ENCODE measurements at places on chromosomes 7 and 10.

- no peak for DNase-seq
These were observed 119.6 kb downstream of the NPY start for GRCh38 chr7:24403557-24403956.

DNA sequence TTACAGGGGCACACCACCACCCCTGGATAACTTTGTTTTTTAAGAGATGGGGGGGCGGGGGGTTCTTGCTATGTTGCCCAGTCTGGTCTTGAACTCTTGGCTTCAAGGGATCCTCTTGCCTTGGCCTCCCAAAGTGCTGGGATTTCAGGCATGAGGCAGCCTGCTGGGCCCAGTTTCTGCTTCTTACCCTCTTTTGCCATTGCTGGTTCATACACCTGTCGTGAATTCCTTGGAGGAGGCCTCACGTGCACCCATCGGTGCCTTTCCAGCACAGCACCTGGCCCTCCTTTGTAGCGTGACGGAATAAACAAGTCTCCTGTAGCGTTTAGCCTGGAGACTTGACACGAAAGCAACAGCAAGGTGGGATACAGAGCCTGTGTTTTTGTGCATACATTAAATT is 75.5 kb downstream of the CARD11 start:
- no peak for DNase-seq

GRCh38 chr10:65675236-65675635 is 1250.6 kb upstream of the LRRTM3 start:
- DNase-seq: no peak

- DNase-seq: no peak
These were observed 125.4 kb upstream of the CDK13 start for GRCh38 chr7:39824456-39825200.

GRCh38 chr10:71213761-71214440 is 1.5 kb downstream of the UNC5B start:
- DNase-seq: no peak

- DNase-seq: no peak
These were observed 136.0 kb downstream of the KIF20B start for GRCh38 chr10:89837165-89838043.

GRCh38 chr7:110205899-110206298 is 885.0 kb upstream of the LRRN3 start:
- DNase-seq: no peak

- no peak for DNase-seq
These were observed 96.4 kb upstream of the DNAAF5 start for GRCh38 chr7:630111-630511.

GRCh38 chr10:63266391-63267316 is 133.5 kb downstream of the NRBF2 start:
- peak; percentile 24 for DNase-seq

DNA sequence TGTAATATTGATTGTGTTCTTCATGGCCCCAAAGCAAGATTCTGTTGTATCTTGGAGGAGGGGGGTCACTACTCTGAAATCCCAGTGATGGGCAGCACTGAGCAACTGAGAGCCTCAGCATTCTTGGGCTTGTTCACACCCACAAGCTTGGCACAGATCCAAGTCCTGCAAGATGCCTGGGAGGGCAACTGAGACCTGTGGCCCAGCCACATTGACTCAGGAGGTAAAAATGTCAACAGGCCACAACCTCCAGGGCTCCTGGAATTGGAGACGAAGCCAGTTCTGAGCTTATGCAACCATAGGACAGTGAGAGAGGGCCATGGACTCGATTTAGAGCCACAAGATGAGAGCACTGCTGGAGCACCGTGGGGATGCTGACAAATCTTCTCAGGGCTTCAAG is 3.1 kb upstream of the DOCK1 start:
- DNase-seq: peak; percentile 35

DNA sequence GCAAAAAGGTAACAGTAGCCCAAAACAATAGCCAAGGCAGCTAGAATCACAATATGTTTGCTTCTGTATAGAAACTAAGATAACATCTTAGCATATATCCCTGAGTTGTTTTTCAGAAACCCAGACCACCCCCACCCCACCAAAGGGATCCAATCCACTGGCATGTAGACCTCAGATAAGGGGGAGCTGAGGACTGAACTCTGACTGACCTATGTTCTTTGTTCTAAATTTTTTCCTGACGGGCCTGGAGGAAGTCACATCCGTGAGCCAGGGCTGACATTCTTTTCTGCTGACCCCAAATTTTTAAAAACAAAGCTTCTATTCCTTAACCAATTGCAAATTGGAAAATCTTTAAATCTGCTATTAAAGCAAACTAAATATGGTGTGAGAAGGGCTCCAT is 493.9 kb upstream of the IGFBP3 start:
- no peak for DNase-seq

DNA sequence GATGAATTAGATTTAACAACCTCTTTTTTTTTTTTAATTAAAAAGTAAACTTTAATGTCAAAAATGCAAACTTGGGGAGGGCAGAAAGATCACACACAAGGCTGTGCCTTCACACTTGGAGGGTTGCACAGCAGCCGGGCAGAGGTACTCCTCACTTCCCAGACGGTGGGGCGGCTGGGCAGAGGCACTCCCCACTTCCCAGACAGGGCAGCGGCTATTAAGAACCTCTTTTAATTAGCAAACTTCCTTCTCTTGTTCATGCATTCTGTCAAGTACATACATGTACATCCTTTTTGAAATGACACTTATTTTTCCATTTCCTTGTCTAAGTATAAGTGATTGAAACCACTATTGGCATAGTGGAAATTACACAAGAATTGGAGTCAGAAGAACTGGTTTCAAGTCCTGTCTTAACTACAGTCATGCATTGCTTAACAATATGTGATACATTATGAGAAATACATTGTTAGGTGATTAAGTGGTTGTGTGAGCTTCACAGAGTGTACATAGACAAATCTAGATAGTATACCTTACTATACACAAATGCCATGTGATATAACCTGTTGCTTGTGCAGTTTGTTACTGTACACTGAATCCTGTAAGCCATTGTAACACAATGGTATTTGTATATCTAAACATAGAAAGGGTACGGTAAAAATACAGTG is 26.5 kb downstream of the BTRC start:
- no peak for DNase-seq

DNA sequence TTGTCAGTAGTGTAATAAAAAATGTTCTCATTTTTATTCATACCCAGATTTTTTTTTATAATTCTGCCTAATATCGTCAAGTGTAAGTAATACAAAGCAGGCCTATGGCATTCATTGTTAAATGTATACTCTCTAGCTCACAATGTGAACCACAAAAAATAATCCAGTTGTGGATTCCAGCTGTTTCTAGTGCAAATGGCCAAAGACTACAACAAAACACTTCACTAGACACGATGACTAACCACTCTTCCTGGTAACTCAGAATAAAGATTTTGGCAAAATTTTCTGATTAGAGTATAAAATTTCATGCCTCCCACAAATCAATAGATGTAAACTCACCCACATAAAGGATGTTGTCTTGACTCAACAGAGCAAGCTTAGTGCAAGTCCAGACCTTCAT is 396.6 kb downstream of the DGKB start:
- DNase-seq: no peak

- no peak for DNase-seq
These were observed 266 bp upstream of the MDFIC start for GRCh38 chr7:114921631-114922025.

GRCh38 chr7:28840592-28840995 is 117.5 kb downstream of the TRIL start:
- DNase-seq: no peak

GRCh38 chr10:100004805-100005510 is 4.8 kb downstream of the DNMBP start:
- no peak for DNase-seq

- no peak for DNase-seq
These were observed 17.6 kb downstream of the APBB1IP start for GRCh38 chr10:26455567-26456315.

DNA sequence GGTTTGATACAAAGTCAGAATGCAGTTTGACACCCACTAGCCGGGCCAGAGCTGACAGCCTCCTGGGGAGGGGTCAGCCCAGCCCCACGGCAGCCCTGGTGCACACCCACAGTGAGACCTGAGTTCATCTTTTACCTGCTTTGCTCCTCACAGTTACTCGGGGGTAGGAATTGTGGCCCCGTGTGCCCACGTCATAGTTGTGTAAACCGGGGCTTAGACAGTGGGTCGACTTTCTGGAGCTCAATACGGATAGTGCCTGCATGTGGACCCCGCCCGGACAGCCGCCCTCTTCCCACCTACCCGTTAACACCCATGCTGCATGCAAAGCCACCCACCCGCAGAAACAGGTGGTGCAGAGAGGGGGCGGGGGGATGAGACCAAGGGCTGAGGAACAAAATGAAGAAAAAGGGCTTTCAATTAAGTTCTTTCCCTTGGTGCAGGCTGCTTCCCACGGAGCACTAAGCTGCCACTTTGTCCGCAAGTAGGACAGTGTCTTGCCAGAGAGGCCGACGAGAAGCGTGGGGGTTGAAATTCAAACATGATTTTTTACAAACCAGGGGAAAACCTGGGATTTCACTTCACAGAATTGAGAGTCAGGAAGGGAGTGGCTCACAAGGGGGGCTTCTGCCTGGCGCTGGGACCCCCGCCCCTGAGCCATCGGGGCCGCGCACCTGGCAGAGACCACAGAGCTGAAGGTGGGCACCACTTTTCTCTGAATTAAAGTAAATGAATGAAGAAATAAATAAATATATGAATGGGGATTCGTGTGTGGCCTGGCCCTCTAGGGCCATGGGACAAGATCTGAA is 24.6 kb upstream of the FOXL3 start:
- no peak for DNase-seq

- no peak for DNase-seq
These were observed 111.7 kb upstream of the GJD4 start for GRCh38 chr10:35493196-35494118.

- DNase-seq: no peak
These were observed 543.1 kb upstream of the MBL2 start for GRCh38 chr10:53315709-53316108.

DNA sequence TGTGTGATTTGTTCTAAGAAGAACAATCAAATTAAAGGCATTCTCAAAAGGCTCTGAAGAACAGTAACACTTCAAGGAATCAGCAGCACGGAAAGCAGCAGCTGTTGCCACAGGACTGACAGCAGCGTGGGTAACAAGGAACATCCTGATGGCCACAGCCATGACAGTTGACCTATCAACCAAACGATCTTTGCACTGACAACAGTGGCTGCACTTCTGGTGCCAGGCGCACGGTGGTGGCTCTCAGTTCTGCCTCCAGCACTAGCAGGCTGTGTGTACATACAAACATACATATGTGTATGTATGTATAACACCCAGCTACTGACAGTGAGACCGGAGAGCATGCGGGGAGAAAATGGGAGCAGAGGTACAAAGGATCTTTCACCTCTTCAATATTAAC is 114.1 kb downstream of the ZFAND4 start:
- DNase-seq: no peak

- no peak for DNase-seq
These were observed 81.6 kb downstream of the PRKAG2 start for GRCh38 chr7:151795168-151795811.

GRCh38 chr10:11782793-11783557 is 40.2 kb upstream of the PROSER2 start:
- peak; percentile 24 for DNase-seq

DNA sequence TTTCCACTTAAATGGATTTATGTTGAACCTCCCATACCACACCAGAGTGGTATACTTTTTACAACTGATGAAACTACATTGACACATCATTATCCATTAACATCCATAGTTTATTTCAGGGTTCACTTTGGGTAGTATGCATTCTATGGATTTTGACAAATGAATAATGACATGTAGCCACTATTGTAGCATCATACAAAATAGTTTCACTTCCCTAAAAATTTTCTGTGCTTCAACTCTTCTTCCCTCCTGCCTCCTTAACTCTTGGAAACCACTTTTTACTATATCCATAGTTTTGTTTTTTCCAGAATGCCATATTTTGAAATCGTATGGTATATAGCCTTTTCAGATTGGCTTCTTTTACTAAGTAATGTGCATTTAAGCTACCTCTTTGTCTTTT is 199.5 kb upstream of the TMEM196 start:
- no peak for DNase-seq

DNA sequence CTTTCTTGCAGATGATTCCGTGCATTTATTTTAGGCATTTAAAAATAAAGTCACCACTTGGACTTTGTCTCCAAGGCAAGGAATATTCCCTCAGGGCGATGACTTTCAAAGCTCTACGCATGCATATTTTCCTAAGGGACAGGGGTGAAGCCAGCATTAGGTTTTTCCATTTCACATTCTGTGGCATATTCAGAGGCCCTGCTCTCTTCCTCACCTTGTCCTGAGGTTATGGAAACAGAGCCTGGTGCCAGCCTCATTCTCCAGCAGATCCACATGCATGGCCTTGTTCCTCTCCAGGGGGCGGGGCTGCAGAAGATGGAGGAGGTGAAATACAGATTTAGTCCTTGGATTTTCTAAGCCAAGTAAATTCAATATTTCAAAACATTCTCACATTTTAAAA is 11.6 kb upstream of the LYZL1 start:
- DNase-seq: no peak

GRCh38 chr7:132453826-132454225 is 122.4 kb downstream of the PLXNA4 start:
- DNase-seq: no peak

DNA sequence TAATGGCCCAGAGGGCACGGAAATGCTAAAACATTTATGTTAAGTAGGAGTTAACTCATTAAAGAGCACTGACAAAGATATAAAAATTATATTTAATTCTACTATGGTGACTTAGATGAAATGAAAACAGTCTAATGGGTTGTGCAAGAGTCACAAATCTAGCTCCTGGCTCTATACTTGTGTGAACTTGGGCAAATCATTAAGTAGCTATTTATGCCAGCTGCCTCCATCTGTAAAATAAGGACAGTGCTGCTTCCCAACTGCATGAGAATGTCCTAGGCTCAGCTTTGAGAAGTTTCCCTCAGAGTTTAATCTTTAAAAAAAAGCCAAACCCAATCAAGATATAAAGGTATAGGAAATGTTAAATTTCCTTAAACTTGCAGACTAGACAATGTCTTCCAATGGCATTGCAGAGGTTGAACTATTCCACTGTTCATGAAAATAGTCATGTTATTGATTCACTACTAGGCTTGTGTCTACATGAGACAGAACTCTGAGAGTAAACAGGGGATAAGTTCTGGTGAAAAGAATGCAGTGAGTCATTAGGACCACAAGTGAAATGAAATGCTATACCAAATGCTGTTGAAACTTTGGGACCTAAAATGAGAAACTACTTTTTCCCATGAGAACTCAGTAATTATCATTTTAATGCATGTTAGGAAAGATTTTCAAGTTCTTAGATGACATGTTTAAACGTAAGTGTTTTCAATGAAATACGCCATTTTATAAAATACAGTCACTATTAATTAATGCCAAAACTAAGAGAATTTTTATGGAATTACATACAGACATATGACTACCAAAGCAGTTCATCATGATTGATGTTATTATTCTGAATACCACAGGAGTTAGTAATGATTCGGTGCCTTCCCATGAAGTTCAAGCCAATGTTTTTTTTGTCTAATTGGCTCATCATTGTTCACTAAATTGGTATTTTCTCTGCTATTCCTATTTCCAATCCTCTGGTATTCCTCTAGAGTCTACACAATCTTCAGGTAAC is 84.2 kb downstream of the CDK6 start:
- DNase-seq: peak; percentile 92

- no peak for DNase-seq
These were observed 2.1 kb downstream of the CAV2 start for GRCh38 chr7:116501425-116502167.
